HL-60 (cell line): ENCODE measurements at places on chromosomes 5 and 9.

DNA sequence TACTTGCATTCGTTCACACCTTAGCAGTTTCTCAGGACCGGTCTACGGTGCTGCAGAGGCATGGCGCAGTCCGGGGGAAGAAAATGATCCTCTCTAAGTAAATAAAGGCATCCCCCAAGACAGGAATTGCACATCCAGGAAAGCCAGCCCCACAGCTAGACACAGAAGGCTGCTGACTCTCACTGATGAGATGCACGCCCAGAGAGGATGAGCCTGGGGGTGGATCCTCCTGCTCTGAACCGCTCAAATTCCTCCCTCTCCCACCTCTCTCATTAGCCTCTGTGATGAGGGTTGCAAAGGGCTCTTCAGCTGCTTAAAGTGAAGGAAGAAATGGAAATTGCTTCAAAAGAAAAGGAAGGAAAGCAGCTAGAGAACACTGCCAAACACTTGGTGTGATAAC lies 132.4 kb downstream of the TTLL11 start:
- DNase-seq, result no peak

GRCh38 chr5:141560151-141560550 lies 58.6 kb downstream of the DIAPH1 start:
- DNase-seq, result no peak

DNA sequence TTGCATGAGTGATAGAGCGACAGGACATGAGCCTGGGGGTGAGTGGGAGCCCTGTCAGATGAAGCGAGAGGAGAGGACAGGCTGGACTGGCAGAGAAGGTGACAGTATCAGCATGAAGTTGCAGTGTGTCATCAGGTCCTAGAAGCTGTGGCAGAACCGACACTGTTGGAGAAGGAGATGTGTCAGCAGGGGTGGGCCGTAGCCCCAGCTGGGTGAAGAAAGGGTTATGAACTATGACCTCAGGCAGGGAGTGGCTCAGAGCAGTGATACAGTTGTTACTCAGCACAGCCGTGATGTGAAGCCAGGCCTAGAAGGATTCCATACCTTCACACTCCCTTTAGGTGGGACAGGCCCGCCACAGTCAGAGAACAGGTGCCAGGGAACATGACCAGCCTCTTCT lies 7.6 kb downstream of the PCYOX1L start:
- DNase-seq, result no peak

GRCh38 chr5:75438722-75439121 lies 72.7 kb downstream of the CERT1 start:
- DNase-seq, result no peak

DNA sequence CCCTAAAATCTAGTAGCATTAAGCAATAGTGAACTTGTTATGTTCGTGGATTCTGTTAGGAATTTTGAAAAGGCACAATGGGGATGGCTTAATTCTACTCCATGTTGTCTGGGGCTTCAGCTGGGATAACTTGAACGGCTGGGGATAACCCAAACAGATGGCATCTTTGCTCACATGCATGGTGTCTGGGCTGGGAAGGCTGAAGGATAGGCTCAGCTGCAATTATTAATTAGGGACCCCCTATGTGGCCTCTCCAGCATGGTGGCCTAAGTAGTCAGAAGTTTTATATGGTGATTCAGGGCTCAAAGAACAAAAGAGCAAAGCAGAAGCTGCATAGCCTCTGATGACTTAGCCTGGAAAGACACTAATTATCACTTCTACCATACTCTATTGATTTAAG lies 551.1 kb downstream of the PSAT1 start:
- DNase-seq, result no peak

DNA sequence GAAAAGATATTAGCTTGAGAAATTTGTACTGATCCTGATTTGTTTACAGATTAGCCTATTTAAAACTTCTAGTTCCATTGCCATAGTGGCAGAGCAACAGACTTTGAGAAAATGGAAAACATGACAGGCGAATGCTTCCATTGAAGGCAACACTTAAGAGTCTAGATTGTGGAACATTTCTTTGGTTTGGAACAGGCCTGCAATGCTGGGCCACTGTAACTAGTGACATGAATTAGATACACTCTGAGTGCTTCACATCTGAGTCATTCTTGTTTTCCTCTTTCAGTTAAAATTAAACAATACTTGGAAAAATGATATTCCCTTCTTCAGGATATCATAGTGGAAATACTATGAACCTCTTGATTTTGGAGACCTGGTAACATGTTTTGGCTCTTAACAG lies 453.6 kb upstream of the TUSC1 start:
- no peak for DNase-seq

- DNase-seq, result no peak
Observed at GRCh38 chr5:126610160-126610559, 9.4 kb downstream of the PHAX start.

GRCh38 chr5:80644900-80645299 lies 9.6 kb upstream of the MSH3 start:
- no peak for DNase-seq

GRCh38 chr9:83030391-83031107 lies 32.4 kb downstream of the RASEF start:
- no peak for DNase-seq

GRCh38 chr5:127739807-127740384 lies 36.7 kb downstream of the CCDC192 start:
- no peak for DNase-seq

DNA sequence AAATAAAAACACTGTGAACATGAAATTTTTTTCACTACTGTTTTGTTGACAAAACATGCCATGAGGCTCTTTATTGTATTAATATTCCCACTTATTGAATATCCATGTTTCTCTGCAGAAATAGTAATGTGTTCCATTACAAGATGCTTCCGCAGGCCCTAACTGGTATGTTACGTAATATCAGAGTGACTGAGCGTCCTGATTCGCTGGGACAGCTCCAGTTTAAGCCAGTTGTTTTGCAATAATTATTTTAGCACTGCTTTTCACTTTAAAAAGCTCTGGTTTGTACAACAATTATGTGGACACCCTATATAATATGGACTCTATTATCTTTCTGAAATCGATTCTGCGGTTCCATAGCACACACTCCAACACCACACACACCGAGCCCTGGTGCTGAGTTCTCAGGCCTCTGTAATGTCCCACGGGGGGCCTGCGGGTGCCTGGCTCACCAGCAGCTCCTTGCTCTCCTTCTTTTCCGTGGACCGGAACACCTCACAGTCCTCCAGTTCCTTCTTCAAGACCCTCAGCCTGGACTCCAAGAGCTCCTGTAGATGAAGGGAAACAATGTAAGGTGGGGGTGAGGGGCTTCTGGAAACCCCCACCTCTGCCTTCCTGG lies 1.8 kb downstream of the TRIM7 start:
- peak; percentile 53 for DNase-seq
